ENCODE measurements at places on chromosomes 6 and 20. TPM values are rescaled to one million over a fixed set of nuclear protein-coding genes. Genes with fewer than 3 reads are reported as not detected.

Gene TTK
- 79.6 TPM for total RNA-seq

Gene RHAG
- total RNA-seq, result not detected

Gene HLA-DMB
- 1.3 TPM for total RNA-seq

GRCh38 chr6:44127186-44128019 is at the start of the genes MRPL14 and TMEM63B:
Gene MRPL14, minus strand, starts transcription at chr6:44127452. Its CDS starts 10,841 bp downstream, at chr6:44116611.
Gene TMEM63B, plus strand, starts transcription at chr6:44127554. Its CDS starts 7,031 bp downstream, at chr6:44134585.
- DNase-seq, result peak; percentile 90

Gene RAMACL
- 4.0 TPM for total RNA-seq
